HL-60 (cell line): ENCODE measurements at places on chromosomes 5 and 9.
A peak's percentile ranks its signal among the peaks of the same experiment; 100 is the strongest.

DNA sequence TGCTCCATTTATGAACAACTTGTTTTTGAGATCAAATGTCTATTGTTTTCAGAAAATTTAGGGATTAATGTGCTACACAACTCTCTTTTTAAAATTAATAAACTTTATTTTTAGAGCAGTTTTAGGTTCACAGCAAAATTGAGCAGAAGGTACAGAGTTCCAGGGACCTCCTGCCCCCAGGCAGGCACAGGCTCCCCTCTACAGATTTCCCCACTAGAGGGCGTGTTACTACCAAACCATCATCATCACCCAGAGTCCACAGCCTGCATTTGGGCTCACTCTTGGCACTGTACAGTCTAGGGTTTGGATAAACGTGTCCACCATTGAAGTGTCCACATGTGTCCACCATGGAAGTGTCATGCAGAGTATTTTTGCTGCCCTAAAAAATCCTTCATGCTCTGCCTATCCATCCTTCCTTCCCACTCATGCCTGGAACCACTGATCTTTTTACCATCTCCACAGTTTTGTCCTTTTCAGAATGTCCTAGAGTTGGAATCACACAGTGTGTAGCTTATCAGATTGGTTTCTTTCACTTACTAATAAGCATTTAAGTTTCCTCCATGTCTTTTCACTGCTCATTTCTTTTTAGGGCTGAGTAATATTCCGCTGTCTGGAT is 61.7 kb downstream of the MRPL36 start:
- DNase-seq, result peak; percentile 28

DNA sequence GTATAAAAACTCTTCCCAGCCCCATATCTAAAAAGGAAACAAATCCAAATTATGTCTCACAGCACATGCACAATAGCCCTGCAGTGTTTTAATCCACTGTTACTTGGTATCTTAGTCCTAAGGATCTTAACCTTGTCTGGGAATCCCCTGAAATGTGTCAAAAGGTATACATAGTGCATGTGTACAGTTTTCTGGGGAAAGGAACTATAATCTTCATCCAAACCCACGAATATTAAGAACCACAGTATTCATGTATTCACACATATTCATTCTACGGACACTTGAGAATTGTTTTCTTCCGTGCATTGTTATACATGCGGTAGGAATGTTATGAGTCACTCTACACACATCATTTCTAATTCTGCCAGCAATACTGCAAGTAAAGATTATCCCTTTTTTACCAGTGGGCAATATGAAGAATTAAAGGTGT is 47.8 kb upstream of the SNX2 start:
- DNase-seq, result no peak

GRCh38 chr9:75239176-75239575 is 150.9 kb downstream of the OSTF1 start:
- peak; percentile 98 for DNase-seq

DNA sequence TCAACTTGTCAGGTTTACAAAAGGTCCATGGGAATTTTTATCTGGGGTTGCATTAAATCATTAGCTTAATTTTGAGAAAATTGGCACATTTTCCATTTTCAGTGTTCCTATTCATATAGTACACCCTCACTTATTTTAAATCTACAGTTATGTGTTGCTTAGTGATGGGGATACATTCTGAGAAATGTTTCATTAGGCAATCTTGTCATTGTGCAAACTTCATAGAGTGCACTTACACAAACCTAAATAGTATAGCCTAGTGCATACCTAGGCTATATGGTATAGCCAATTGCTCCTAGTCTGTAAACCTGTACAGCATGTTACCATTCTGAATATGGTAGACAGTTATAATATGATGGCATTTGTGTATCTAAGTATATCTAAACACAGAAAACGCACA is 19.8 kb upstream of the FAM151B start:
- no peak for DNase-seq

DNA sequence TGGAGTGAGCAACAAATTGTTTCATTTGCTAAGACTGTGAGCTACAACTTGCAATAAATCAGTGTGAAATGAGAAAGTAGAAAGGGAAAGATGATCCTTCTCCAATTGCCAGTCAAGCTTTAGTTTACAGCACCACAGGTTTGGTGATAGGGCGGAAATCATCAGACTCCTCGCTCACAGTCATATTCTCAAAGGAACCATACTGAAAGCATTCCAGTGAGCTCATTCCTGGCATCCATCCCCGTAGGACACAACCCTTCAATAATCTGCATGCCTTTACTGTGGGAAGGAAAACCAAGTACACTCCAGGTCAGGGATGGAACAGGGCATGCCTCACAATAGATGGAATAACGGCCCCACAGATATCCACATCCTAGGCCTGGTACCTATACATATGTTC is 80.7 kb downstream of the FSTL4 start:
- no peak for DNase-seq

- DNase-seq, result peak; percentile 18
Measured at GRCh38 chr9:36328798-36329411, 70.7 kb upstream of the GNE start.

DNA sequence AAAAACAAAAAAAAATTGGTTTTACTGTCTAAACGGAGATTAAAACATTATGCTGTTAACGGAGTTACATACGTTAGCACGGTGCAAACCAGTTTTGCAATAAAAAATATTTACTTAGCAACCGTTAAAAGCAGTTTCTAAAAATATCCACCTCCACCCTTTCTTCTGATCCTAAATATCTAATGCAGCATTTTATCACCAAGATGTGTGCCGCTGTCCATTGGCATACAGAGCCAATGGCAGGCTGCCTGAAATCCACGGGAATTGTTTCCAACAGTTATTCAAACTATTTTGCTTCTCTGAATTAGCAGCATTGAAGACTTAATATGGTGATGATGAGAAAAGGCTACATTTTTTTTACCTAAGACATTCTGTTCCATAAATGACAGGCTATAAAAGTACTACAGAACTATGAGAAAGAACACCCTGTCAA is 61.6 kb downstream of the CSNK1A1 start:
- no peak for DNase-seq

DNA sequence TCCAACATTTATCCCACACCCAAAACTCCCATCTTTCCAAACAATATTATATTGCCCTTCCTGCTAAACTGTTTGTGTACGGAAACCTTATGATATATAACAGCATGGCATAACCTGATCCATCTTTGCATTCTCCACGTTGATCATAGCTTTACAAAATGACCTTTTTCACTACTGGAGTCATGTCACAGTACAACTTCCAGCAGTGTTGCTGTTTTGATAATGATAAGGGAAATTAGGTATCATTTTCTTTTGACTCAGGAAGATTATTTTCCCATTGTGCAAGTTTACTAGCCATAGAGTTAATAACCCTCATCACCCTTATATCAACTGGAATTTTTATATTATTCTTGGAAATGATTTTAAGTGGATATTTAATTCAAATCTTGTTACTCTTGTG is 57.5 kb downstream of the SH3GL2 start:
- no peak for DNase-seq

DNA sequence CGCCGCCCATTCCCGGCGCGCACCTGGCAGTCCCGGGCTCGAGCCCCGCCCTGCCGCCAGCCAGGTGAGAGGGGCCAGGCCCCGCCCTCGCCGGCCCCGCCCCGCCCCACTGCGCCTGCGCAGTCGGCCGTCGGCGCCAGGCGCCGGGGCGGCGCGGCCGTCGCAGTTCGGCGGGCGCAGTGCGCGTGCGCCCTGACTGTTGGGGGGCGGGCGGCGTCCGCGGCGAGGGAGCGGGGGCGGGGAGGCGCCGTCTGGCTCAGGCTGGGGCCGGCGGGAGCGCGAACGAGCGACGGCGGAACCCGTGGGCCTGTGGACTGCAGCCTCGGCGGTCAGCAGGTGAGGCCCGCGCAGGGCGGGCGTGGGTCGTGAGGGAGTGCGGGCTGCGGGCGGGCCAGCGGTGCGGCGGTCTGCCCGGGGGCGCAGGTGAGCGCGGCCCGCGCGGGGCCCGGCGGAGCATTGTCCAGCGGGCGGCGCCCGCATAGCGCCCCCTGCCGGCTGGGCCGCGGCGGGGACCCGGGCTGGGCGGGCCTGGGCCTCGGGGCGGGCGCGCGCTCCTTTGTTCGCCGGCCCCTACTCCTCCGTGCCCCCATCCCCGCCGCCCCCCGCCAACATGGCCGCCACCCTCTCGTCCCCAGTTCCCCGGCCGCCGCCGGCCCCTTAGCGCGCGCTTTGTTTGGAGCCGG is at the start of gene SPIN1:
Gene SPIN1 (plus strand): TSS at position 242 of the 683 bp plus-strand sequence. CDS start 38,096 bp downstream, outside the sequence.
- peak; percentile 44 for DNase-seq

- no peak for DNase-seq
Measured at GRCh38 chr9:70949239-70949638, 172.2 kb downstream of the TRPM3 start.
